ENCODE measurements at places on chromosomes 12 and 14.

DNA sequence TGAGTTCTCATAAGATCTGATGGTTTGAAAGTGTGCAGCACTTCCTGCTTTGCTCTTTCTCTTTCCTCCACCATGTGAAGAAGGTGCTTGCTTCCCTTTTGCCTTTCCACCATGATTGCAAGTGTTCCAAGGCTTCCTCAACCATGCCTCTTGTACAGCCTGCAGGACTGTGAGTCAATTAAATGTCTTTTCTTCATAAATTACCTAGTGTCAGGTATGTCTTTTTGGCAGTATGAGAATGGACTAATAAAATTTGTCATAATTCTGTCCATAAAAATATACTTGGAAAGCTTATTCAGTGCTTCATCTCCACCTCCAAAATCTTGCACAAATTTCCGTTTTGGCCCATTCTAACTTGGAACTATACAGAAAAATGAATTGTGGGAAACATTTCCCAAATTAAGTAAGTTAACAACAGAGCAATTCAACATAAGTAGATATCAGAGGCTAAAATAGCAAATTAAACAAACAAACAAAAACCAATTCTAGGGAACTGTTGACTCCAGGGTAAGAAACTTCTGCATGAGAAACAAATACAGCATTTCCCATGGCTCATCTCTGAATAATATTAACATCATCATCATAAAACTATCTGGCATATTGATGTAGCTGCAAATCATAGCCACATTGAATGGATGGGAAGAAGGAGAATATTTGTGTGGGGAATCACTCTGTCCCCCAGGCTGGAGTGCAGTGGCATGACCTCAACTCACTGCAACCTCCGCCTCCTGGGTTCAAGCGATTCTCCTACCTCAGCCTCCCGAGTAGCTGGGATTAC lies 459.5 kb upstream of the FAR2 start:
- DNase-seq, result no peak

- no peak for DNase-seq
These were observed 218.1 kb downstream of the C12orf75 start for GRCh38 chr12:105548626-105549025.

DNA sequence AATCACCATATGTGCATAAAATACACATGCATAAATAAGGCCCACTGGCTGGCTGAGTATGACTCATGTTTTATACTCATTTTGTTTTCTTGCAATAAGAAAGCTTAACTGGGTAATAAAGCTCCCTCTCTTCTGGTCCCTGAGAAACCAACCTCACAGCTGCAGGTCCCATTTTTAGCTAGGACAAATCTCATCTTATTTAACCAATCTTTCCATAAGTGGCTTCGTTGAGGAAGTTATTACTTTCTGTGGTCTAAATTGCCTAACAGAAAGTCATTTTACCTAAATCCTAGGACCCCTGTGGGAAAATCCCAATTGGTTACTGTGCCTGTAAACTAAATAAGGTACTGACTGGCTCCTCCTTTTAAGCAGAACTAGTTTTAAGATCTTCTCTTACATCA lies 232.8 kb upstream of the FBXO33 start:
- no peak for DNase-seq

GRCh38 chr12:54216797-54217661 lies 28.2 kb upstream of the SMUG1 start:
- peak; percentile 83 for DNase-seq

- no peak for DNase-seq
These were observed 260.5 kb downstream of the MSRB3 start for GRCh38 chr12:65539023-65539422.

DNA sequence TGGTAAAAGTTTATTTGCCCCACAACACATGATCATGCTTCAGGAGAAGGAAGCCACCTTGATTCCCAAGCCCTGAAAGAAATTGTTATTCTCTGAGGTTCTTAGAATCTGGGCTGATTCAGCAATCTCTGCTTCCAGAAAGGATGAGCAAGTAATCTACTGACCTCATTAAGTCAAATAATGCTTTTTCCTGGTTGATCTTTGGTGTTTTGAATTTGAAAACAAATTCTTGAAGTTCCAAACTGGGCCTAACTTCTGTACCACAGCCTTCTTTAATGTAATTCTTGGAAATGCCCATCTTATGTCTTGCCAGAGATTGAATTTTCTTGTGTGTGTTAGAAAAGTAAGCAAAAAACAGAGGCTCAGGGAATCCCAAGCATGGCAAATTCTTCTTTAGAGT lies 319.2 kb upstream of the DDHD1 start:
- no peak for DNase-seq

DNA sequence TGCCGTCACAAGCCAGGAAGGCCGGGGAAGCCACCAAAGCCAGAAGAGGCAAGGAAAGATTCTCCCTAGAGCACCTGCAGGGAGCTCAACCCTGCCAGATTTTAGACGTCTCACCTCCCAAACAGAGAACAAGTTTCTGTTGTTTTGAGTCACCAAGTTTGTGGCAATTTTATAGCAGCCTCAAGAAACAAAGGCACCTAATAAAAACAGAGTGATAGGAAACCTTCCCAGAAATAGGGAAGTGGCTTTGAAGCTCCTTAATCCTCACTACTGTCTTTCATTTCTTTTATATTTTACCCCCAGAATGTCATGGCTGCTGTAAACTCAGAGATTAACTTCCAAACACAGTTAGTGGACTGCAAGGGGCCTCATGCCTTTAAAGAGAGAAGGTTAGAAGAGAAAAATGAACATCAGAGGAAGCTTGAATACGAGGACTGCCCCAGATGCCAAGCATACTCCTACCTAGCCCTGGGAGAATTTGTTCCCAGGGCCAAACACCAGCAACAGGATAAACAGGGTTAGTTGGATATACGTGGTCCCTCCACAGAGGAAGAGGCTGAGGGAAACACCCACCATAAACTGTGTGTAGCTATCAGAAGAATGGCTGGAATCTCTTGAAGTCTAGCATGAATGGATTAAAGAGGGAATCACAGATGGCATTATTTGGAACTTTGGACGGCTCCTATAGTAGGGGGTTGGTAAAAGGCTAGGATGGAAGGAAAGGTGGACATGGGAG lies 148.3 kb downstream of the KCNA5 start:
- no peak for DNase-seq

GRCh38 chr14:37278636-37279538 lies 81.2 kb downstream of the MIPOL1 start:
- no peak for DNase-seq

DNA sequence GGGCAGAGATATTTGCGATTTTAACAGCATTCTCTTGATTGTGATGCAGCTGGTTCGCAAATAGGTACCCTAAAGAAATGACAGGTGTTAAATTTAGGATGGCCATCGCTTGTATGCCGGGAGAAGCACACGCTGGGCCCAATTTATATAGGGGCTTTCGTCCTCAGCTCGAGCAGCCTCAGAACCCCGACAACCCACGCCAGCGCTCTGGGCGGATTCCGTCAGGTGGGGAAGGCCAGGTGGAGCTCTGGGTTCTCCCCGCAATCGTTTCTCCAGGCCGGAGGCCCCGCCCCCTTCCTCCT lies 271 bp upstream of the PSEN1 start:
- no peak for DNase-seq

DNA sequence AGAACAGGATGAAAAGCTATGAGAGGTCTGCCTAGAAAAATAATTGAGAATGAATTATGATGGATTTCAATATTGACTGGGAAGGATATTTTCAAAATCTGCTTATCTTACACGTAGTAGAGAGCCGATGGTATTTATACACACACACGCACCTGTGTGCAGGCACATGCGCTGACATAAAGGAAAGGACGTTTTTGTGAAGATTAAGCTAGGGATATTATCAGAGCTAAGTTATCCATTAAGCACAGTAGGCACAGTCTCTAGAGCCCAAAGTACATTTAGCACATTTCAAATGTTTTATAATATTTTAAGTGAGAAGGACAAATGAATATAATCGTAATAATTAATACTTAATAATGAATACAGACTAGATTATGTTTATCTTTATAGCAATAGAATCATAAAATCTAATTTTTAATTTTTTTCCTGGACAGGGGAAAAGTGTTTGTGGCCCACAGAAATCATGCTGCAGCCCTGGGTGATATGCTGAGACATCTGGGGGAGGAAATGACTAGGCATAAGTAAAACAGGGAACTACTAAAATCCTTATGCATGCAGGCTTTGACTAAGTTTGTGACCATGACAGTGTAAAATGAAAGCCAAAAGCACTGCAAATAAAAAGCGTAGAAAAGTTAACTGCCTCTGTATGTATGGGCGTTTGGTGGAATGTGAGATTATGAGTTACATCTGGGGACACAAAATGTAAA lies 146.1 kb downstream of the KITLG start:
- DNase-seq, result no peak

- DNase-seq, result peak; percentile 80
These were observed 27.1 kb downstream of the DAD1 start for GRCh38 chr14:22561661-22562579.

Data from choroid plexus epithelial cell (primary cell).